Breast epithelium (tissue), 4 donors: ENCODE measurements at places on chromosomes 1 and 21. TPM values are rescaled to one million over a fixed set of nuclear protein-coding genes. Genes with fewer than 3 reads are reported as not detected.

The KLHL17 gene
- total RNA-seq = 10.0 TPM

DNA sequence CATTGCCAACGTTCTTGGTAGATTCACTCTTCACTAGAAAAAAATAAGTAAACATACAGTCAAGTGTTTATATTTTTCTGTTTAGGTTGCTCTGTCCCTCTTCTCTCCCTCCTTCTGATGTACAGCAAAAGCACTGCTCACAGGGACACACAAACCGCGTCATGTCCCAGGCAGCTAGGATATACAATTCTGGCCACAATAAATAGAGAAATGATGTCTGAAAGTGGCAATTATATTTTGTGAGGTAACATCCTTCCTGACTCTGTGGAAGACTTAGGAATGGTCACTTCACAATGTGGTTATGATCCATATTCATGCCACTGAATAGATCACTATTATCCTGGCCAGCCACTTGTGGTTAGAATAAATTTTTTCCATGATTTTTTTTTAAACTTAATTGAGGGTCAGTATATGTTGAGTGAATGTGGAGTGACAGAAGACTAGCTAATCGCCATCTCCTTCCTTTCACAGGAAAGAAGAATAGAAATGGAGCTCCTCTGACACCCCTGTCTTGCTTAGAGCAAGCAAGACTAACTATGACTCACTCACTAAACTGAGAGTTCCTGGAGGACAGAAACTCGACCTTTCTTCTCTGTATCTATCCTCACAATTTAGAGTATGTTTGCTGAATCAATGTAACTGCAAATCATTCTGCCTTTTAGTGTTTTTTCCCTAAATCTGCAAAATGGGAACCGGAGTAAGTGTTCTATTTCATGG lies 54.0 kb downstream of the ZNHIT6 start:
- no peak for DNase-seq
- H3K36me3 ChIP-seq = no peaks in the 10 kb centered on the region
- no peak overlapping the region for H3K4me3 ChIP-seq
- H3K27ac ChIP-seq = no peak overlapping the region
- no peaks in the 10 kb centered on the region for H3K4me1 ChIP-seq

DNA sequence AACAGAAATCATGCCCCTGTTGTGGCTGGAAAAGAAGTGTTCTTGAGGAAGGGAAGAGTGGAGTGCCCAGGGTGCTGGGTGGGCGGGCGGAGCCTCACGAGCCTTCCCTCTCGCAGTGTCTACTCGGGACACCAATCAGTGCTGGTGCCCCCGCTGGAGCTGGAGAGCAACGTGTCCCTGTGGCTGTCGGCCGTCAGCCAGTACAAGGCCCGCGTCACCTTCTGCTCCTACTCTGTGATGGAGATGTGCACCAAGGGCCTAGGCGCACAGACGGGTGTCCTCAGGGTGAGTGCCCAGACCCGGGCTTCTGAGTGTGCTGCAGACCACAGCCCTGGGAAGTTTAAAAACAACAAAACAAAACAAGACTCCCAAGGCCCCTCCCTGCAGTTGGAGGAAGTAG lies 47.4 kb downstream of the S100B start:
- peaks cover 5% of the 10 kb centered on the region for H3K36me3 ChIP-seq
- DNase-seq = no peak
- H3K4me1 ChIP-seq = no peaks in the 10 kb centered on the region
- H3K4me3 ChIP-seq = no peak overlapping the region
- no peaks in the 10 kb centered on the region for H3K27me3 ChIP-seq

The RCOR3 gene
- 107 TPM for total RNA-seq

- peaks cover 6% of the 10 kb centered on the region for H3K36me3 ChIP-seq
- peak overlapping the region; percentile 79 for H3K27ac ChIP-seq
- H3K4me3 ChIP-seq = peak overlapping the region; percentile 77
- no peaks in the 10 kb centered on the region for H3K27me3 ChIP-seq
Observed at GRCh38 chr1:39575191-39576015, 1.2 kb downstream of the PABPC4 start.

GRCh38 chr1:116738673-116739370 lies 15.4 kb upstream of the CD2 start:
- no peak overlapping the region for H3K4me3 ChIP-seq
- H3K27me3 ChIP-seq = no peaks in the 10 kb centered on the region
- DNase-seq = no peak
- H3K4me1 ChIP-seq = no peaks in the 10 kb centered on the region

GRCh38 chr1:108643492-108644335 lies 17.2 kb downstream of the HENMT1 start:
- H3K27ac ChIP-seq = no peak overlapping the region
- peaks cover 5% of the 10 kb centered on the region for H3K4me1 ChIP-seq
- H3K4me3 ChIP-seq = no peak overlapping the region
- no peaks in the 10 kb centered on the region for H3K36me3 ChIP-seq
- DNase-seq = no peak

DNA sequence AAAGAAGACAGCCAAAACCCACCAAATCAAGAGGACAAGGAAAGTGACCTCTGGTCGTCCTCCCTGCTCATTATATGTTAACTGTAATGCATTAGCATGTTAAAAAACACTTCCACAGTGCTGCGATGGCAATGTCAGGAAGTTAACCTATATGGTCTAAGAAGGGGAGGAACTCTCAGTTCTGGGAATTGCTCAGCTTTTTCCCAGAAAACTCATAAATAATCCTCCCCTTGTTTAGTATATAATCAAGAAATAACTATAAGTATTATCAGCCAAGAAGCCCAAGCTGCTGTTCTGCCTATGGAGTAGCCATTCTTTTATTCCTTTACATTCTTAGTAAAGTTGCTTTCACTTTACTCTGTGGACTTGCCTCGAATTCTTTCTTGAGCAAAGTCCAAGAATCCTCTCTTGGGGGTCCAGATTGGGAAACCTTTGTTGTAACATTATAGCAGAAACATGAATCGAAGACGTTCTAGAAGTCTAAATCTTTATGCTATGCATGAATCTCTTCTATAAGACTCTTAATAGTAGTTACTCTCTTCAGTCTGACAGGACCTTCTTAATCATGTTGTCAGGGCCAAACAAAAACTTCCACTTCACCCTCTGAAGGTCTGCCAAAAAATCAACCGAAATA lies 110.0 kb upstream of the VANGL1 start:
- no peak overlapping the region for H3K4me3 ChIP-seq
- H3K27ac ChIP-seq = no peak overlapping the region
- no peaks in the 10 kb centered on the region for H3K4me1 ChIP-seq
- no peaks in the 10 kb centered on the region for H3K27me3 ChIP-seq

- H3K36me3 ChIP-seq = no peaks in the 10 kb centered on the region
- no peak overlapping the region for H3K27ac ChIP-seq
- H3K27me3 ChIP-seq = no peaks in the 10 kb centered on the region
- no peak overlapping the region for H3K4me3 ChIP-seq
- no peaks in the 10 kb centered on the region for H3K4me1 ChIP-seq
Observed at GRCh38 chr1:42873670-42874069, 27.3 kb downstream of the ZNF691 start.

The S100A1 gene
- 40.0 TPM for total RNA-seq

GRCh38 chr1:77906019-77906545 lies 17.7 kb downstream of the NEXN start:
- no peak for DNase-seq
- no peaks in the 10 kb centered on the region for H3K36me3 ChIP-seq
- H3K4me1 ChIP-seq = no peaks in the 10 kb centered on the region
- H3K27me3 ChIP-seq = no peaks in the 10 kb centered on the region
- no peak overlapping the region for H3K4me3 ChIP-seq

The ZNF683 gene
- not detected for total RNA-seq

- H3K4me1 ChIP-seq = peaks cover 7% of the 10 kb centered on the region
- no peak for DNase-seq
- peak overlapping the region; percentile 63 for H3K4me3 ChIP-seq
- no peaks in the 10 kb centered on the region for H3K36me3 ChIP-seq
Observed at GRCh38 chr1:200873671-200874397, 1.1 kb downstream of the GPR25 start.

DNA sequence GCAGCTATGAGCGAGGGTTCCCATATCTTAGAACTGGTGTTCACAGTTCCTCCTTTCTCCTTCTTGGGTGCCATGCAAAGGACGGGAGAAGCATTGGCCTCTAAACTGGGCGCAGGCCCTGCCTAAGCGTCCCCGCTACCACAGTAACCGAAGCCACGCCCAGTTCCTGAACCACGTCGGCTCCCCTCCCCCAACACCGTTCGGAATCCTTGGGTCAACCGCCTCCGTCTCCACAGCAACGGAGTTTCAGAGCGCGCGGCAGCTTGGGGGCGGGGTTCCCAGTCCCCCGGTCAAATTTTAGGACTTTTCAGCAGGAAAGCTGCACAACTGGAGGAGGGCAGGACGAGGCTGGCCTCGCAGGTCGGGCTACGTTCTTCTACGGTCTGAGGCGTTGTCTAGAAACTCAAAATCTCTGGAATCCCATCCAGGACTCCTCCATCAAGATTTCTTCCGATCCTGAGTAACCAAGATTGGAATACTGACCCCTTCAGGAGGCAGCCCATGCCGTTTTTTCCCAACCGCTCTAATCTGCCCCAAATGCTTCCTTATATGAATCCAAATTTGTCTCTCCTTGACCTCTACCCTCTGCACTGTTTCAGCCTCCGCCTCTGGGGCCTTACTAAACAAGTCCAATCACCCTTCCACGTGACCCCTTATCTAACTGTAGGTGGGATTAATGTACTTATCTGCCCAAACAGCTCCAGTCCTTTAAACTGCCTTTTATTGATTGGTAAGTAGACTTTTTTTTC lies at the start of gene SPAG17:
Gene SPAG17 (minus strand): TSS at position 145 of the 749 bp plus-strand sequence. CDS start 71 bp downstream, at position 74.
- DNase-seq = peak; percentile 68
- no peak within 1 kb of the TSS for H3K27ac ChIP-seq
- no peaks in the 10 kb centered on the region for H3K36me3 ChIP-seq
- peak within 1 kb of the TSS; percentile 14 for H3K4me3 ChIP-seq
- no peaks in the 10 kb centered on the region for H3K27me3 ChIP-seq
- H3K4me1 ChIP-seq = no peaks in the 10 kb centered on the region

DNA sequence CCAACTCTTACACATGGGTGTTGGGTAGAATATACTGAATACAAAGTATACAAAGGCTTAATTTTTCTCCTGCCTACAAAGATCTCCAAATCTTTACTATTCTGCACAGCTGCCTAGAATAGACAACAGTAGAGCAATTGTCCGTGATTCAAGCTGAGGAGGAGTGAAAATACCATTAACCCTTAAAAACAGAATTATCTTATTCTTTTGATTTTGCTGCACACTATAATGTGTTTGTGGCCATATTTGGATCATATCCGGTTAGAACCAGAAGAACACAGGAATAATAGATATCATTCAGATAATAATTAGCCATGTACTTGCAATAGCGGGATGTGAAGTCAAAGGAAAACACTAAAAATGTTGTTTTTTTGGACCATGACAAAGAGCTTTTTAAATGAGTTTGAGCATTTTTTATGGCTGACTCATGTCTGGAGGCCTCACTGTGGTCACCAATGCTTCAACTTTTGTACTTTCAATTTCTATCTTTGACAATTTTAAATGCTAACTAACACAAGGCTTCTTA lies 197.6 kb upstream of the FOXD3 start:
- H3K36me3 ChIP-seq = no peaks in the 10 kb centered on the region
- H3K27me3 ChIP-seq = no peaks in the 10 kb centered on the region
- no peak for DNase-seq
- H3K4me3 ChIP-seq = no peak overlapping the region
- peak overlapping the region; percentile 34 for H3K27ac ChIP-seq

DNA sequence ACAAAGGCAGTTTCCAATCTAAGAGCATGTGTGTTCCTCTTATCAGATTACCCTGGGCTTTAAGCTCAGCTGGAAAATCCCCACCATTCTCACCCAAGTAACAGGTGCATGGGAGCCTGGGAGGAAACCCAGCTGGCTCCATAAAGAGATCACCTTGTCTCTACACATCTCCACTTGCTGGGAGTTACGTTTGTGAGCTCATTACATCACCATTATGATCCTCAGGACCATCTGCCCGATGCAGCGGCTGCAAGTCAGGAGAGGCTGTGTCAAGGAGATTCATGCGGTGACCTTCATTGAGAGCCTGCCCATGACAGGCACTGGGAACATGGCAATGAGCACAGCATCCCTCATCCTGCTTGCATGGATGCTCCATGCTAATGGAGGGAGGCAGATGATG lies 618.0 kb downstream of the NPHP4 start:
- H3K36me3 ChIP-seq = no peaks in the 10 kb centered on the region
- no peak overlapping the region for H3K27ac ChIP-seq
- H3K4me1 ChIP-seq = no peaks in the 10 kb centered on the region

DNA sequence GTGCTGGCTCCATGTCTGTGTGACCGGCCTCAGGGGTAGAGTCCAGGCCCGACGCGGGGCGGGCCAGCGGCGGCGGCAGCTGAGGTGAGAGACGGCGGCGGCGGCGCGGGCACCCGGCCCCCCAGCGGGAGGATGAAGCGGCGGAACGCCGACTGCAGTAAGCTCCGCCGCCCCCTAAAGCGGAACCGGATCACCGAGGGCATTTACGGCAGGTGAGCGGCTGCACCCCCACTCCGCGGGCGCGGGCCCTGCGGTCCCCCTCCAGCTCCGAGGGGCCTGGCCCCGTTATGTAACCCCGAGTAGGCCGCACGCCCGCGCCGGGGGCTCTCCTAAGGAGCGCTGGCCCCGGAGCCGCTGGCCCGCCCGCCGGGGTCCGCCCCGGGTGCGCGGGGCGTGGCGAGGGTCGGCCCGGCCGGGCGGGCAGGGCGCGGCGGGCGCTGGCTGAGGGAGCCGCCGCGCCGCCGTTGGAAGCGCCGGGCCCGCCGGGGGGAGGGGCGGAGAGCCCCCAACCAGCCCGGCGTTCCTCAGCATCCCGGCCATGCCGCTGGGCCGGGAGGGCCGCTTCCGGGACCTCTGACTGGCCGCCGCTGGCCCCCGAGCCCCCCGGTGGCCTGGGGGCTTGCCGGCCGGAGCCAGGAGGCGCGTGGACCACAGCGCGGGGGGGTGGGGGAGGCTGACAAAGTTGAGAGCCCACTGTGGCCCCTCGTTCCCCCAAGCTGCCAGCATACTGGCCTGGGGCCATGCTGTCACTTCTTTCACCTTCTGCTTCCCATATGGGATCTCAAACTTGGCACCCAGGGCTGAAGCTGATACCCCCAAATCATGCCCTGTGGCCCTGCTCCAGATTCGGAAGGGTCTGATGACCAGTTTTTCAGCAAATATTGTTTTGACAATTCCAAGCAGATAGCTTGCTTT lies 527 bp downstream of the MACO1 start:
- no peaks in the 10 kb centered on the region for H3K36me3 ChIP-seq
- DNase-seq = peak; percentile 26
- H3K4me1 ChIP-seq = peaks cover 2% of the 10 kb centered on the region
- peak overlapping the region; percentile 88 for H3K27ac ChIP-seq
- peak overlapping the region; percentile 97 for H3K4me3 ChIP-seq

- H3K4me3 ChIP-seq = peak overlapping the region; percentile 37
- no peaks in the 10 kb centered on the region for H3K4me1 ChIP-seq
- no peaks in the 10 kb centered on the region for H3K27me3 ChIP-seq
- no peak for DNase-seq
Observed at GRCh38 chr1:210250998-210251679, 18.5 kb downstream of the SERTAD4 start.

The CELA2B gene
- not detected for total RNA-seq
